ENCODE measurements at places on chromosomes 2 and 18.

- no peak for DNase-seq
These were observed 171.8 kb upstream of the KLHL29 start for GRCh38 chr2:23213196-23213595.

- DNase-seq = no peak
These were observed 36.0 kb downstream of the SULT1C2 start for GRCh38 chr2:108324531-108325255.

- DNase-seq = no peak
These were observed 17.6 kb downstream of the ACYP2 start for GRCh38 chr2:54133056-54133455.

GRCh38 chr2:30656079-30656478 lies 151.2 kb downstream of the CAPN13 start:
- no peak for DNase-seq

DNA sequence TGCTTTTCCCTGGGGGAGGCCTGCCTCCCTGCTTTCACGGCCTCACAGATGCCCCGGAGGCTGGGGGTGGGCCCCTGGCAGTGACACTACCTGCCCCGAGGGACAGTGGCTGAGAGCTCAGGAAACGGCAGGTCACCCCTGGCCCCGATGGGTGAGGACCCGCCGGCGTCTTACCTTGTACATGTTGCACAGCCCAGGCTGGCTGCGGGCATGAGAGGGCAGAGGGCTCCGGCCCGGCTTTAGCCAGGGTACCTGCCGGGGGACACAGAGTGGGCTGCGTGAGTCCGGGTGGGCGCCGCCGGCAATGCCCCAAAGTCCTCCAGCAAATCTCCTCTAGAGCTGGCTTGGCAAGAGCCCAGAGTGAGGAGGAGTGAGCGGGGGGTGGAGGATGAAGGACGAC lies 122.9 kb downstream of the MBP start:
- DNase-seq = no peak

DNA sequence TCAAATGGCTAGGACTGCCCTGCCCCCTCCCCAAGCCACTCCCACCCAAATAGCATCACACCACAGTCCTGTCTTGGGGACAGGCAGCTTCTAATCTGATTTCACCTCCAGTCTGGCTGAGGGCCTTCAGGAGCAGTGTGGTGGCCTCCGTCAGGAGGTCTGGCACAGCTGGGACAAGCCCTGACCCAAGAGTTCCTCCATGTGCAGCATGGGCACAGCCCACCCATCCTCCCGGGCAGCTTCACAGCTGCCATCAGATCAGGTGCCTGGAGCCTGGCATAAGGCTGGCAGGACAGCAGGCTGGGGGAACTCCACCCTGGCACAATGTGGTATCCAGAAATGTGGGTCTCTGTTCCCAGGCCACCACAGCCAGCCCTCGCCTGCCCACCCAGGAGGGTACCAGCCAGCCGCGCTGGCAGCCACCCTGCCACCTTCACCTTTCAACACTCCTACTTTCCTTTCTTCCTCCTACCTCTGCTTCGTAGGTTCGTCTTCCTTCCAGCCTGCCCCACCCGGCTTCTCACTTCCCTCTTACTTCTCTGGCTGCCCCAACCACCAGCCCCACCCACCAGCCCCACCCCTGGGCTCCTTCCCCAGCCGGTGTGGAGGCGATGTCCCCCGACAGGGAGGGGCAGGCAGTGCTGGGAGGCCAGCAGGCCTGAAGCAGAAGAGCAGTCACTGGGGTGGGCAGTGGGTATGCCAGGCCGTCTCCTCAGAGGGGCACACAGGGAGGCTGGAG lies at the start of gene CAPG:
Gene CAPG (minus strand): TSS at position 522 of the 739 bp plus-strand sequence. CDS start 8,221 bp downstream, outside the sequence.
- peak; percentile 45 for DNase-seq

- no peak for DNase-seq
These were observed 301.1 kb downstream of the PRKCE start for GRCh38 chr2:45952591-45952990.

DNA sequence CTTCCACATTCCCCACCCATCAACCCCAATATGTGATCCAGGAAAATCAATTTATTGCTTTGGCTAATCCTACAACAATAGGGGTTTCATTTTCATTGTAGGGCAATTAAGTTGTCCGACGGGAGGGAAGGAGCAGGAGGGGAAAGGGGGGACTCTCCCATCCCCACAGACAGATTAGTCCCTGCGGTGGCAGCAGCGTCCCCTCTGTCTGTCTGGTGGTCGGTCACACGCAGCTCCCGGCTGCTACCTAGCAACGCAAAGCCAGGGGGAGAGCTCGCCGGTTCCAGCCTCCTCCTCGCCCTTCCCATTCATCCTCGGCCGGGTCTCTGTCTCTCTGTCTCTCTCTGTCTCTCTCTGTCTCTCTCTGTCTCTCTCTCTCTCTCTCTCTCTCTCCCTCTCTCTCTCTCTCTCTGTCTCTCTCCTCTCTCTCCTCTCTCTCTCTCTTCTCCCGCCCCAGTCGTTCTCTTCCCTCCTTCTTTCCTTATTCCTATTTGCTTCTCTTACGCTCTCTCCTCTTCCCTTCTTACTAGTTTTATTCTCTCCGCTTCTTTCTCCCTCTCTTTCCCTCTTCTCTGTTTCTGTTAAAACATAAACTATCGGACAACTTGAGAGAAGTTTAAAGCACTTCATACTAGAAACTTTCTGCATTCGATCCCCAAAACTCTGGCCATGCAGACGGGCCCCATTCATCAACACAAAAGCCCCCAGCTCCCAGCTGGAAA lies 1.2 kb downstream of the LRP2 start:
- DNase-seq = no peak

DNA sequence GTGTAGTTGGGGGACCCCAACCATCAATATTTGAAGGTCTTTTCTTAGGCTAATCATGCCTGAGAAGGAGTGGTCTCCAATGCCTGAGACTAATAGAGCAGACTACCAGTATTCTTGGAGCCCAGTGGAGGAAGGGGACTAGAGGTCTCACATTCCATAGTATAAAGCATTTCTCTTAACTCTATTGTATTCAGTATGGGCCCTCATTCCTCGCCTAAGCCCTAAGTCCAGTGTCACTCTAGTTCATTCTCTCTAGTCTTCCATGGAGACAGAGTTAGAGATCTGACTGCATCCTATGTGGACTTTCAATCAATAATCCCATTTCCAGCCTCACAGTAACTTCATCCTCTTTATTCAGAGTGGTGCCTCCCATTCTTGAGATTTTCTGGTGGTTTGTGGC lies 29.7 kb upstream of the MAP4K4 start:
- DNase-seq = no peak

DNA sequence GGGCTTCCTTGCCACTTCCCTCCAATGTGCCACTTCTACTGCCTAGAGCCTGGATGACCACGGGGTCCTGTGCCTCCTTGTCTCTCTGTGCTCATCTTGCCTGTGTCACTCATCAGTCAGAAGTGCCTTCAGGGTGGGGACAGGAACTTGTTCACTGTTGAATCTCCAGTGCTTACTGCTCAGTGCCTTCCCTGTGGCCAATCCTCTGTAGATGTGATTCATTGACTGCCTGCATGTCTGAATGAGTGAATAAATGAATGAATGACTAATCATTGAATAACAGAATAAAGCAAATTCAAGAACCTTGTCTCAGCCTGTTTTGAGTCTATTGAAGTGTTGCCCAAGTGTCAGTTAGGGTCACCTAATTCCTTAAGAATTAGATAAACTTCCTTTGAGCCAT lies 42.3 kb upstream of the FAM136A start:
- no peak for DNase-seq

DNA sequence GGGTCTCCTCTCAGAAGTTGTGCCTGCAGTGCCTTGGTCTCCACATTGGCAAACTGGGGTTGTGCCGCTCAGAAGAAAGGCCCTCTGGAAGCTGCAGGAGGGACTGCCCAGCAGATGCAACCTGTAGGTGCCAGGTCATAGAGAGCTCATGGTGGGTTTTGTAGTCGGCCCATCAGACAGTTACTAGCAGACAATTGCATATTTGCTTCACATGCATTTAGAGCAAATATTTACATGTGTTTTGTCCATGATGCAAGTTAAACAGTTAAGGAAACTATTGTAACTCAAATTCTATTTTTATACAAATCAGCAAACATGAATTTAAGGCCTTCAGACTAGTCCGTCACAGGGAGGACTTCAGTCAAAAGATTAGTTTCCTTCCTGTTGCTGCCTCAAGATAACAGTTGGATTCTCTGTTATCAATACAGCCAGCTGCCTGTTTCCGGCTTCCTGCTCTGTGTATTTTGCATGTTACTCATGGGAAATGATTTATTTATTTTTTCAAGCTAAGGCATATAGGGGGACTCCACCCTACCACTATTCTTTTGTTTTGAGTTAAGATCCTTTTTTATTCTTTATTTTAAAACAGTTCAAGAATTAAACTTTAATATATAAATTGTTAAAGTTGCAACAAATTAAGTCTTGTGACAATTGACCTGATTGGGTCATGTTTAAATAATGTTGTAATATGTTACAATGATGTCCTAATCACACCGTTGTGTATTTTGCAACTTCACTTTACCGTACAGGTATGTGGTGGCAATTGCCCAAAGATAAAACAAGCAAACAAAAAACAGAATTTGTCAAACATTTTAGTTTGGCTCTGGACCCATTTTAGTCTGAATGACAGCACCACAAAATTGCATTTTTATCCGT lies 133.5 kb downstream of the SPTBN1 start:
- DNase-seq = no peak

DNA sequence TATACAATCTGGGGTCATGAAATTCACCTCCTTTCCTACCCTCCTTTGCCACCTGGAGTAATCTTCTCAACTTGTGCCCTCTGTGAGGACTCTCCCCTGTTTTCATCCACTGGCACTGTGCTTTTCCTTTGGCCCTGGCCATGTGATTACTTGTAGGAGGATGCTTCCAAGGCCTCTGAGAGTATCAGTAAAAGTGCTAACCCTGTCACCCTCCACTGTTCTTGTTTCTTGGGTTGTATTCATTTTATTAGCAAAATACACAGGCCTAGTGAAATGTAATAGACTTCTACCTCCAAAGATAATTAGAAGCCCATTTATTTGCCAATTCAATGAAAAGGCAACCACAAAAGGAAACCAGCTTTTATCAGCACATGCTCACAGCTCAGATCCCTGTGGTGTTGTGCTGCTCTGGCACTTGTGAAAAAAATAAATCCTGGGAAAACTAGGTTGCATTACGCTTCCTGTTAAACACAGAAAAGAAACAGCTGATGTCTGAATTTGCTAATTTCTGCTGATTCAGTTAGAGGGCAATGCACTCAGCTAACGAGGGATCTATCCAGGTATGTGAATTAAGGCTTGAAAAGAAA lies 357.5 kb upstream of the ETAA1 start:
- no peak for DNase-seq

- no peak for DNase-seq
These were observed 242.1 kb upstream of the TNP1 start for GRCh38 chr2:217101972-217102371.

GRCh38 chr2:151670846-151671597 lies 63.3 kb downstream of the NEB start:
- DNase-seq = no peak

DNA sequence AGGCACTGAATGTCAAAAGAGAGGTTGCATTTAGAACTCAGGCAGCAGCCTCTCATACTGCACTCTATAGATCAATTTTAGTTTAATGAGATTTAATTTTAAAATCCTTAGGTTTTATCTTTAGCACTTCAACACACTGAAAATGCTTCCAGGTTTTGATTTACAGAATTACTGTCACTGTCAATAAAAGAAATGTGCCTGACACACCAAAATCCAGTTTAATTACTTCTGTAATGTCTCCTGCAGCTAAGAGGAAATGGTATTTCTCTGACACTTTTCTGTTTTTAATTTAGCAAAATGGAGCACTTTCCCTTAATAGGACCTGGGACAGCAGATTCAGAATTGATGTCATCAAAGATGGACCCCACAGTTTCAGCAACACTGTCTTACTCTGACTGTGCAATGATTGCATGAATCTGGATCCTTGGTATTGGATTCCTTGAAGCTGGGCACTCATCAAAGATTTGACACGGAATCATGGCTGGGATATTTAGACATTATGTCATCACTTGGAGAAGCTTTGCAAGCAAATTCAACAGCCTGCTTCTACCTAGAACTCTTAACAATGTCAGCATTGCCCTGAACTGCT lies 576.5 kb downstream of the NRXN1 start:
- no peak for DNase-seq

- DNase-seq = no peak
These were observed 481.2 kb downstream of the NUP35 start for GRCh38 chr2:183605440-183605839.

DNA sequence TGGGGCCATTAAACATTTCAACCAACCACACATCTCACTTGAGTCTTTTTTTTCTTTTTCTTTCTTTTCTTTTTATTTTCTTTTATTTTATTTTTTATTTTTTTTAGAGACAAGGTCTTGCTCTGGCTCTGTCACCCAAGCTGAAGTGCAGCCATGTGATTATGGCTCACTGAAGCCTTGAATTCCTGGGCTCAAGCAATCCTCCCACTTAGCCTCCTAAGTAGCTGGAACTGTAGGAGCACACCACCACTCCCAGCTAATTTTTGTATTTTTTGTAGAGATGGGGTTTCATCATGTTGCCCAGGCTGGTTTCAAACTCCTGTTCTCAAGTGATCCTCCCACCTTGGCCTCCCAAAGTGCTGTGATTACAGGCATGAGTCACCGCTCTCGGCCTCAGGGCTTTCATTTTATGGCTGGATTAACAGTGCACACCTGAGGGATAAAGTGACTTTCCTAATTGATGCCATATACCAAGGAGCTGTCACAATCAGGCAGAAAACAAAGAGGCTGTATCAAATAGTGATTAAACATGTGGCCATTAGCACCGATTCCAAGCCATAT lies 21.5 kb downstream of the KIAA2012 start:
- no peak for DNase-seq

DNA sequence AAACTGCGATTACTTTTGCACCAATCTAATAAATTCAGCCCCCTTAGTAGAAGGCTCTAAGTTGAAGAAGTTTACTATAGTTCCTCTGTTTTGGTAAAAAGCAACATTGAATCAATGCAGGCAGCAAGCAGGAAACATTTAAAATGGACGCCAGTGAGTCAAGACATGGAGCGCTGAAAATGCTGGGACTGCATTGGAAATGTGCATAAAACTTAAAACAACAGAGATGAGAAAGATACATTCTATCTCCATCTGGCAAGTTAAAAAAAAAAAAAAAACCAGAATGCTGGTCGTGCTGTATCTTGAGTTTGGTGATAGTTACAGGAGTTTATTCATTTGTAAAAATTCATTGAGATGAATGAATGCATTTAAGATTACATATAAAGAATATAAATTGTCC lies 117.0 kb upstream of the TWIST2 start:
- no peak for DNase-seq
